ENCODE measurements at places on chromosomes 11 and 22. TPM values are rescaled to one million over a fixed set of nuclear protein-coding genes. Genes with fewer than 3 reads are reported as not detected.

Gene YPEL1
- 1.0 TPM for total RNA-seq

Gene CSRP3
- not detected for total RNA-seq

Gene CDPF1
- 8.8 TPM for total RNA-seq

Gene OR2D3
- not detected for total RNA-seq

Gene RGL4
- total RNA-seq: 14.6 TPM

Gene SHANK3
- 0.16 TPM for total RNA-seq

Gene COPB1
- 102 TPM for total RNA-seq

Gene PTDSS2
- total RNA-seq: 18.8 TPM

Gene CCDC73
- total RNA-seq: not detected

Gene TRIM49
- total RNA-seq: not detected

DNA sequence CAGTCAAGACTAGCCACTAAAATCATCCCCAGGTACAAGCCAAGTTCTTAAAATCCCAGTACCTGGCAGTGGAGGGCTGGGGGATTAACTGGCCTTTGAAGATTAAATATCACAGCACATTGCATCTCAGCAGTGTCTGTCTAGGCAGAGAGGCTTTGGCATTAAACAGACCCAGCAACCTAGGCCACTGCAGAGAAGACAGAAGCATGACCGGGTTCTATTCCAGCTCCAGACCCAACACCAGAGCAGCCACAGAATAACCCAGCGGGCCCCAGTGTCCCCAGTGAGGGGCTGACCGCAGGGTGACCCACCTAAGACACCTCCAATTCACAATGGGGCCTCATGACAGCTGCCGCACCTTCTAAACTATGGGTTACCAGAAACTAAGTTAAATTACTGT, 88.2 kb downstream of the SHANK2 start:
- peaks cover 2% of the 10 kb centered on the region for H3K27me3 ChIP-seq
- H3K4me1 ChIP-seq: no peaks in the 10 kb centered on the region
- H3K4me3 ChIP-seq: no peak overlapping the region
- H3K36me3 ChIP-seq: no peaks in the 10 kb centered on the region
- H3K27ac ChIP-seq: no peak overlapping the region
- no peak for DNase-seq

GRCh38 chr22:43013355-43014315, 1.3 kb downstream of the PACSIN2 start:
- peak overlapping the region; percentile 71 for H3K27ac ChIP-seq
- DNase-seq: peak; percentile 30
- H3K4me3 ChIP-seq: peak overlapping the region; percentile 90

- DNase-seq: no peak
- no peaks in the 10 kb centered on the region for H3K36me3 ChIP-seq
- no peak overlapping the region for H3K4me3 ChIP-seq
- no peak overlapping the region for H3K27ac ChIP-seq
Measured at GRCh38 chr11:16015741-16016467, 340.4 kb downstream of the SOX6 start.

DNA sequence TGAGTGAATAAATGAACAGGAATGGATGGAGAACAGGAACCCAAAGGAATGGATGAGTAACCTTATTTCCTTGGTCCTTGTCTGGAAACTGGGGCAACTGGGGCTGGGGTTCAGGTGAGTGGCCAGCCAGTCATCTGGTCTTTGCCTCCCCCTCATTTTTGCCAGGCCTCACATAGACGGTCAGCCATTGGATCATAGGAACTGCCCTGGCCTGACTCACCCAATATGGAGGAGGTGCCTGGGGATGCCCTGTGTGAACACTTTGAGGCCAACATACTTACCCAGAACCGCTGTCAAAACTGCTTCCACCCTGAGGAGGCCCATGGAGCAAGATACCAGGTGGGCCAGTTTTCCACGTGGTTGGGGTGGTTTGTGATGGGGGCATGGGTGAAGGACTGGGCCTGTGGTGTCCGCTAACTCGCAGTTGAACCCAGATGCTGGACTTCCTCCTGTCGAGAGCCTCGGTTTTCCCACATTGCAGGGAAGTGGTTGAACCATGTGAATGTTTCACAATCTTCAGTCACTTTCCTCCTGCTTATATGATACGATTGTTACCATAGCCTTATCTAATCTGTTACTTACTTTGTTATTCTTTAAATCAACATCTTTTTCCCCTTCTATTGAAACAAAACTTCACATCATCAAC, 4.4 kb downstream of the TRIOBP start:
- no peak overlapping the region for H3K27ac ChIP-seq
- peaks cover 9% of the 10 kb centered on the region for H3K4me1 ChIP-seq
- H3K36me3 ChIP-seq: peaks cover 8% of the 10 kb centered on the region
- H3K4me3 ChIP-seq: no peak overlapping the region

- H3K4me1 ChIP-seq: no peaks in the 10 kb centered on the region
- no peaks in the 10 kb centered on the region for H3K36me3 ChIP-seq
- no peak overlapping the region for H3K27ac ChIP-seq
- H3K4me3 ChIP-seq: no peak overlapping the region
- H3K27me3 ChIP-seq: peaks cover 2% of the 10 kb centered on the region
Measured at GRCh38 chr11:12438291-12438690, 60.9 kb downstream of the PARVA start.

GRCh38 chr11:65165410-65166317, 4.4 kb upstream of the SPDYC start:
- H3K4me3 ChIP-seq: no peak overlapping the region
- no peak overlapping the region for H3K27ac ChIP-seq
- H3K36me3 ChIP-seq: no peaks in the 10 kb centered on the region
- H3K27me3 ChIP-seq: no peaks in the 10 kb centered on the region

DNA sequence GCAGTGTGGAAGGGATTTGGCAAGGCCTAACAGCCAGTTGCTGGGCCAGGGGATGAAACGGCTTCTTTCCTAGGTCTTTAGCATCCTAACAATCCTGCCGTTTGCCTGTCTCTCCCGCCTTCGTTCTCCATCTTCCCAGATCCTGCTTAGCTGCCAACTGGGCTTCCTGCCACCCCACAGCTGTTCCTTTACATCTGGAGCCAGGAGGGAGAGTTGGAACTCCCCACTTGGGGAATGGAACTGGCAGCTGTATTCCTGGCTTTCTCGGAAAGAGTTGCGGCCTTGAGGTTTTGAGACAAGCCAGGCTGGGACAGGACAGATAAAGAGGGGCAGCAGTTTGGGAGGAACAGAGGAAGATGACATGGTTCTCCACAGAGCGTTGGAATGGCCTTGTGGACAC, 59.6 kb downstream of the ST3GAL4 start:
- no peak overlapping the region for H3K4me3 ChIP-seq
- H3K4me1 ChIP-seq: peaks cover 5% of the 10 kb centered on the region
- DNase-seq: no peak
- H3K27me3 ChIP-seq: no peaks in the 10 kb centered on the region
- no peaks in the 10 kb centered on the region for H3K36me3 ChIP-seq
- no peak overlapping the region for H3K27ac ChIP-seq

- peak; percentile 64 for DNase-seq
- H3K27me3 ChIP-seq: peaks cover 3% of the 10 kb centered on the region
- peaks cover 5% of the 10 kb centered on the region for H3K36me3 ChIP-seq
- peak overlapping the region; percentile 87 for H3K4me3 ChIP-seq
- peaks cover 37% of the 10 kb centered on the region for H3K4me1 ChIP-seq
Measured at GRCh38 chr11:33040033-33040861, 875 bp downstream of the TCP11L1 start.

DNA sequence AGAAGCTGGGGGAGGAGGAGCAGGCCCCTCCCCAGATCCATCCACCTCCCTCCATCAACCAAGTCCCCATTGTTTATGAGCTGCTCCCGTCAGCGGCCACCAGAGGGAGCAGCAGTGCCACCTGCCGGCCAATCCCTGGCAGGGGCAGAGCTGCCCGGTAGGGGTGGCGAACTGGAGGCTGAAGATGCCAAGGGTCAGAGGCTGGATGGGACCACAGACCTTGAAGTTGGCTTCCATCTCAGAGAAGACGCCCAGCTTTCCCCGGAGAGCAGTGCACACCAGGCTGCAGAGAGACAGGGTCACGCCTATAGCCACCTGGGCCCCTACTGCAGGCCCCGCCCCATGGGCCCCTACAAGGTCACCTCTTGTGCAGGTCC, 3.6 kb downstream of the FIBP start:
- no peak overlapping the region for H3K4me3 ChIP-seq
- H3K27me3 ChIP-seq: no peaks in the 10 kb centered on the region
- H3K27ac ChIP-seq: peak overlapping the region; percentile 76
- peaks cover 32% of the 10 kb centered on the region for H3K36me3 ChIP-seq
- peak; percentile 91 for DNase-seq
- peaks cover 51% of the 10 kb centered on the region for H3K4me1 ChIP-seq

DNA sequence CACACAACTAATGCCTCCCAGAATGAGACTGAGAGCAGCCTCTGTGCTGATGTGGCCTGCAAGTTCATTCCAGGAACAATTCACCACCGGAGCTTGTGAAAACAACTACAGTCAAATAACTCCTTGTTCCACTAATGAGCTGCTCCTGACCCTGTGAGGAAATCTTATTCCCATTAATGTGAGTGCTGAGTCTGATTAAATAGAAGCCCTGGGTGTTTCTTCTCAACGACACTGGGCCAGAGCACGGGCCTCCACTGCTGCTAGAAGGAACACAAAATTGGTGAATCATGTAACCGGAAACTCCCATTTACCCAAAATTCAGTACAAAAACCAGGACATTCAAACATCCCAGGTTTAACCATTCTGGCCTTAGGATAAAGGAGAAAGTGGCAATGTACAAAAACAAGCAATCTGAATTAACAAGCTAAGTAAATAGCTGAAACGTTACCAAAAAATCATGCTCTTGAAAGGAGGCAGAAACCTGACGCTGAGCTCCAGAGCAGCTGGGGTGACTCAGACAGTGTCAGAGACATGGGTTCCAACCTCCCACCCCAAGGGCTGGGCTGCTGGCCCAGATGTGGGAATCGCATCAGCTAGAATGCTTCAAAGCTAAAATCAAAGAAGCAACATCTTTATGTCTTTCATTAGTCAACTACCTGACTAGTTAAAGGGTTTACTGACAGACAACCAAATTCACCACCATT, 26.7 kb downstream of the SERGEF start:
- H3K27me3 ChIP-seq: no peaks in the 10 kb centered on the region
- DNase-seq: no peak
- peaks cover 52% of the 10 kb centered on the region for H3K36me3 ChIP-seq

DNA sequence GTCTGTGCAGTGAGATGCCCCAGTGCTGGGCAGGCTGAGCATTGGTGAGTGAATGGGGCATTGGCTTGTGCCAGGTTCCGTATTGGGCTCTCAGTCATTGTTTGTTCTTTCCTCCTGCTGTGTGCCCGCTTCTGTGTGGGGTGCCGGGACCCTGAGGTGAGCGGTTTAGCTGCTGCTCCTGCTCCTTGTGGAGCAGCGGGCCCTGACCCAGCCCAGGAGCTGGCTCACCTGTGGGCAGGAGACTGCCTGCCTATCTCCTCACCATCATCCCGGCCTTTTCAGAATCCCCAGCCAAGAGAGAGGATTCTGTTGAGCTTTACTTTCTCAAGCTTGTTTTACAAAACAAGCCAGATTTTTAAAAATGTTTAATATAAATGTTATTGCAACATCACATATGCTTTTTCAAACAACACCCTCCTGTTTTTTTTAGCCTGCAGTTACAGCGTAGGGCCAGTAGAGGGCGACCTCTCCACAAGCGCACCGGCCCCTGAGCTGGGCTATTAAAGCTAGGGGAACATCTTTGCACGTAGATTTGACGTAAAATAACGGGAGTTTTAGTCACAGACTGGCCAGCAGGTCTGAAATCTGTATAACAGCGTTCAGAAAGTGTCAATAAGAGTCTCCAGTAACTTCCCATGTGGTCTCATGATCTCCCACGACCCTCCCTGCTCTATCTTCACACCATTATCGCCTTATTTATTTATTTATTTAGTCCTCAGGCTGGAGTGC, 25.1 kb upstream of the RELT start:
- no peaks in the 10 kb centered on the region for H3K27me3 ChIP-seq
- H3K27ac ChIP-seq: no peak overlapping the region
- H3K4me3 ChIP-seq: no peak overlapping the region
- H3K4me1 ChIP-seq: peaks cover 2% of the 10 kb centered on the region
- peak; percentile 75 for DNase-seq

DNA sequence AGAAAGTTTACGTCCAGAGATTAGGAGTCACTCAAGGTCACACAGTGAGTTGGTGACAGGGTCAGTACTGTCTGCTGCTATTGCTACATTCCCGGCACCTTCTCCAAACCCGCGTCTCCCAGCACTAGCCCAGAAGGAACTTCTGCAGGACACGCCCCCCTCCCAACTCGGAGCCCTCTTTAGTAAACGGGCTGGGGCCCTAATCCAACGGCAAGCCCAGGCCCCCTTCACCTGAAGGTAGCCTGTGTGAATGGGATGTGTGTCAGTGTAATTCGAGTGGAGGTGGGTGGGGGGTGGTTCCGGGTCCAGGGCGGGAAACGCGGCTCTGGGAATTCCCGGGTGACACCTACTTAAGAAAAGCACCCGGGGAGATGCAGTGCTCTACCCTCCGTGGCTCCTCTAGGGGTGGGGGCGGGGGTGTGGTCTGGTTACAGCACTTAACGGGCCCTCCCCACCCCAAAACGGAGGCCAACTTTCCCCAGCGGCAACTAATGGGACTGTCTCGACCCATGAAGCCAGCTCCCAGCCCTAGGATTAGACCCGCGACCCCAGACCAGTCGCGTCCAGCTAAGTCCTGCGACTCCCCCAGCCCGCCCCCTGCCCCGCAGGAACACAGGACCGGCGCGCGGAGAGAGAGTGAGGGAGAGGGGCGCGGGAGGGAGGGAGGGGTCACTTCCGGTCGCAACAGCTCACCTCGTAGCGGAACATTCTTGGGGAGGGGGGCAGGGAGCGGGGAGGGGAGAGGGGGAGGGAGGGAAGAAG, 468 bp downstream of the PATL1 start:
- peak overlapping the region; percentile 81 for H3K4me3 ChIP-seq
- peak overlapping the region; percentile 86 for H3K27ac ChIP-seq
- peaks cover 31% of the 10 kb centered on the region for H3K36me3 ChIP-seq
- peaks cover 39% of the 10 kb centered on the region for H3K4me1 ChIP-seq
- peak; percentile 82 for DNase-seq

- H3K4me3 ChIP-seq: no peak overlapping the region
- H3K27me3 ChIP-seq: peaks cover under 1% of the 10 kb centered on the region
- H3K27ac ChIP-seq: no peak overlapping the region
- no peaks in the 10 kb centered on the region for H3K36me3 ChIP-seq
Measured at GRCh38 chr11:27857588-27857987, 157.3 kb upstream of the BDNF start.

GRCh38 chr22:24153353-24153752, 27.9 kb upstream of the SUSD2 start:
- no peak overlapping the region for H3K4me3 ChIP-seq
- peak; percentile 56 for DNase-seq
- H3K27ac ChIP-seq: peak overlapping the region; percentile 65
- peaks cover 59% of the 10 kb centered on the region for H3K4me1 ChIP-seq

DNA sequence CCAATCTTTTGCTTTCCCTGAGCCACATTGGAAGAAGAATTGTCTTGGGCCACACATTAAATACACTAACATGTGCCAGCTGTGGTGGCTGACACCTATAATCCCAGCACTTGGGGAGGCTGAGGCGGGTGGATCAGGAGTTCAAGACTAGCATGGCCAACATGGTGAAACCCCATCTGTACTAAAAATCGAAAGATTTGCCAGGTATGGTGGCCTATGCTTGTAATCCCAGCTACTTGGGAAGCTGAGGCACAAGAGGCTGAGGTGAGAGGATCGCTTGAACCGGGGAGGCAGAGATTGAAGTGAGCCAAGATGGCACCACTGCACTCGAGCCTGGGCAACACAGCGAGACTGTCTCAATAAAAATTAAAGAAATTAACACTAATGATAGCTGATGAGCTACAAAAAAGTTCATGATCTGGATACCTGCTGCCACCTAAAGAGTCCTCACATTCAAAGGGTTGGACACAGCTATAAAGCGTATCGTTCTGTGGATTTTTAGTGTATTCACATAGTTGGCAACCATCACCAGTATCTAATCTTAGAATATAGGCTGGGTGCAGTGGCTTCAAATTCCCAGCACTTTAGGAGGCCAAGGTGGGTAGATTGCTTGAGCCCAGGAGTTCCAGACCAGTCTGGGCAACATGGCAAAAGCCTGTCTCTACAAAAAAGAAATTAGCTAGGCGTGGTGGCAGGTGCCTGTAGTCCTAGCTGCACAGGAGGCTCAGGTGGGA, 3.4 kb upstream of the LDHC start:
- no peaks in the 10 kb centered on the region for H3K27me3 ChIP-seq
- no peak overlapping the region for H3K27ac ChIP-seq

Measured in activated CD4-positive, alpha-beta T cell treated with anti-CD3 and anti-CD28 coated beads for 36 hours (primary cell).